ENCODE measurements at places on chromosomes 7 and 10.

DNA sequence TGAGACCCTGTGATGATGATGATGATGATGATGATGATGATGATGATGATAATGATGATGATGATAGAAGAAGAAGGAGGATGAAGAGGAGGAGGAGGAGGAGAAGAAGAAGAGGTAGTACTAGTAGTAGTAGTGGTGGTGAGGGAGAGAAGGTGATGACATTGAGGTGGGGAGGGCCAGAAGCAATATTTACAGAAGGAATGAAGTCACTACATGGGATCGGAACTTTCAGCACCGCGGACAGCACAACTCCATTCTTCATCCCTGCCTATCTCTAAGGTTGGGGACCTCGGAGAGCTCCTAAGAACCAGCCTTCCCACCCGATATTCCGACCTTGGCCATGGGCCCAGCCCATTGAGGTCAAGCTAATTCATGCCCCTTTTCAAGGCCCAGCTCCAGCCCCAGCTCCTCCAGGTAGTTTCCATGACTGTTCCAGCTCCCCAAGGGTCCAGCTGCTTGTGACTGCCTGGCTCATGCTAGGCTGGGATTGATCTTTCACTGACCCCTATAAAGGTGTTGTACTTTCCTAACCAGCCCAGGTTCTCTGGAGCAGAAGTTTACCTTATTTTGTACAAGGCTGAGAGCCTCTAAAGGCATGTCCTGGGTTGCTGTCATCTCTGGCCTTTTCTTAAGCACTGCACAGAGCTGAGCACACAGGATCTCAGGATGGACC lies 10.3 kb downstream of the CRHR2 start:
- no peak for DNase-seq

DNA sequence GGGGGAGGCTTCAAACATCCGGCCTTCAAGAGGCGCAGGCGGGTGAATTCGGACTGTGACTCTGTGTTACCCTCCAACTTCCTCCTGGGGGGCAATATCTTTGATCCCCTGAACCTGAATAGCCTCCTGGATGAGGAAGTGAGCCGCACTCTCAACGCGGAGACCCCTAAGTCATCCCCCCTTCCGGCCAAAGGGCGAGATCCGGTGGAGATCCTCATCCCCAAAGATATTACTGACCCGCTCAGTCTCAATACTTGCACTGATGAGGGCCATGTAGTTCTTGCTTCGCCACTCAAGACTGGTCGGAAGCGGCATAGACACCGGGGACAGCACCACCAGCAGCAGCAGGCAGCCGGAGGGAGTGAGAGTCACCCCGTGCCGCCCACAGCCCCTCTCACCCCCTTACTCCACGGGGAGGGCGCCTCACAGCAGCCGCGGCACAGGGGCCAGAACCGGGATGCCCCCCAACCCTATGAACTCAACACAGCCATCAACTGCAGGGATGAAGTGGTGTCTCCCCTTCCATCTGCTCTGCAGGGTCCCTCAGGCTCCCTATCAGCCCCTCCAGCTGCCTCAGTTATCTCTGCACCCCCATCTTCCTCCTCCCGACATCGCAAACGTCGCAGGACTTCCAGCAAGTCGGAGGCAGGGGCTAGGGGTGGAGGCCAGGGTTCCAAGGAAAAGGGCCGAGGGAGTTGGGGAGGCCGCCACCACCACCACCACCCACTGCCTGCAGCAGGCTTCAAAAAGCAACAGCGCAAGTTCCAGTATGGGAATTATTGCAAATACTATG lies 1.1 kb downstream of the MEPCE start:
- DNase-seq: no peak

GRCh38 chr10:100733329-100733728 lies 12.1 kb upstream of the PAX2 start:
- no peak for DNase-seq

GRCh38 chr10:105559333-105560097 lies 918.4 kb downstream of the SORCS3 start:
- no peak for DNase-seq

DNA sequence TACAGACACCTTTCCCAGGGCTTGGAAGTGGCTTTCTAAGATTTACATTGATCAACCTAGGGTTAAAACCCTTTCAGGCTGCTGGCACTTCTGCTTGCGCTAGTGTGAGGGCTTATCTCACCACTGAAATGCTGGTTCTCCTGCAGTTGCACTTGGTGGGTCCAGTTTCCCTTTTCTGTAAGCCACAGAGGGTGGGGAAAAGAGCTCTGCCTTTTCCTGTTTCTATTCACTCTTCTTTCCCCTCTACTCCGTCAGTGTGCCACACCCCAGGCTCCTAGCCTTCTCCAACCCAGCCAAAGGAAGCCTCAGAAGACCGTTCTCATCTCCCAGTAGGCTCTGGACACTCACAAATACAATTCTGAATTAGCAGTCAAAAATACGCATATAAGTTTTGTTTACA lies 19.0 kb upstream of the CAPZA2 start:
- no peak for DNase-seq

- no peak for DNase-seq
Observed at GRCh38 chr7:100493476-100494264, 9.9 kb downstream of the NYAP1 start.

DNA sequence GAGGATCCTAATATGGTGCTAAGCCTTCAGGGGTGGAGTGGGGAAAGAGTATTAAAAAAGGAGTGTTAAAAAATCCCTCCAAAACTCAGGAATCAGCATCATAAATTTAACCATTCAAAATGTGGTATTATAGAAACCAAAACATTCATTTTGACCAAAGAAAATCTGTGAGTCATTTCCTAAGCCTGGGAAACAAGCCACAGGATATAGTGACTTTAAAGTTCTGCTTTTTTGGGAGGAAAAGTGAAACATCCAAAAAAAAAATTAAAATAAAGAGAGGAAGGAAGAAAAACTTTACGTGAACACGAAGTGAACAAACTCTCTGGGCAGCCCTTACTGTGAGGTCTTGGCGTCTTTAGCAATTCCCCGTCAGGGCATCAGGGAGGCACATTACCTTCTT lies 74.0 kb upstream of the GSDME start:
- no peak for DNase-seq

- no peak for DNase-seq
Observed at GRCh38 chr10:95236068-95236903, 42.2 kb downstream of the ACSM6 start.

DNA sequence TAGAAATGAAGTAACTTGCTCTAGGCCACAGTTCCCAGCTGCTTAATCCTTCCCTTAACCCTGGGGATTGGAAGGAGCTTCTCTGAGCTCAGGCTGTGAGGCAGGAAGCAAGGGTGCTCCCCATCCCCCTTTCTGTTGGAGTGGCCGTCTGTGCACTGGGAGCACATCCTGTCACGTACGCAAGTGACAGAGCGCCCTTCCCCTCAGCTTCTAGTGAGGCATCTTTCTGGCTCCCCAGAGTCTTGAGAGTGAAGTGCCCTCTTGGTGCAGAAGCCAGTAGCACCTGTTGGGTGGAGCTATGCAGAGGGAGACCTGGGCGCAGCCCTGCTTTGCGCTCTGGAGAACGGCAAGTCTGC lies 47.8 kb downstream of the SHH start:
- DNase-seq: no peak

GRCh38 chr10:621513-621912 lies 68.0 kb downstream of the DIP2C start:
- DNase-seq: no peak

GRCh38 chr7:128200376-128200775 lies 40.7 kb upstream of the LEP start:
- no peak for DNase-seq

- no peak for DNase-seq
Observed at GRCh38 chr10:20709708-20710107, 187.4 kb downstream of the NEBL start.

GRCh38 chr10:89782470-89782869 lies 81.1 kb downstream of the KIF20B start:
- no peak for DNase-seq

DNA sequence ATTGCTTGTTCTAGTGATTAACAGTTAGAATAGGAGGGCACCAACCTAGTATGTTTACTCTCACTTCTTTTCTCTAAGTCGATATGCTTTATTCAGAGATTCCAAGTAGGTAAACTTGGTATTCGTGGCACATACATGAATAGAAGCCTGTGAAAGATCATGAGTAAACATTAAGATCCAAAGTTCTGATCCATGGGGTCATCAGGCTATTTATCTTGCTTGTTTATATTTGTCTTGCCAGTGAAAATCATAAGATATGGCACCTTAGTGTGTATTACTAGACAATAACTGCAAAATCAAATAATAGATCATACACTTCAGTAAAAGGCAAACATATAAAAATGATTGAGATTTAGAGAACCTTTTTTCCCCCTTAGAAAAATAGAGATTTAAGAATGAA lies 56.5 kb upstream of the LHFPL3 start:
- DNase-seq: no peak

GRCh38 chr10:67280405-67280804 lies 354.6 kb downstream of the LRRTM3 start:
- no peak for DNase-seq

DNA sequence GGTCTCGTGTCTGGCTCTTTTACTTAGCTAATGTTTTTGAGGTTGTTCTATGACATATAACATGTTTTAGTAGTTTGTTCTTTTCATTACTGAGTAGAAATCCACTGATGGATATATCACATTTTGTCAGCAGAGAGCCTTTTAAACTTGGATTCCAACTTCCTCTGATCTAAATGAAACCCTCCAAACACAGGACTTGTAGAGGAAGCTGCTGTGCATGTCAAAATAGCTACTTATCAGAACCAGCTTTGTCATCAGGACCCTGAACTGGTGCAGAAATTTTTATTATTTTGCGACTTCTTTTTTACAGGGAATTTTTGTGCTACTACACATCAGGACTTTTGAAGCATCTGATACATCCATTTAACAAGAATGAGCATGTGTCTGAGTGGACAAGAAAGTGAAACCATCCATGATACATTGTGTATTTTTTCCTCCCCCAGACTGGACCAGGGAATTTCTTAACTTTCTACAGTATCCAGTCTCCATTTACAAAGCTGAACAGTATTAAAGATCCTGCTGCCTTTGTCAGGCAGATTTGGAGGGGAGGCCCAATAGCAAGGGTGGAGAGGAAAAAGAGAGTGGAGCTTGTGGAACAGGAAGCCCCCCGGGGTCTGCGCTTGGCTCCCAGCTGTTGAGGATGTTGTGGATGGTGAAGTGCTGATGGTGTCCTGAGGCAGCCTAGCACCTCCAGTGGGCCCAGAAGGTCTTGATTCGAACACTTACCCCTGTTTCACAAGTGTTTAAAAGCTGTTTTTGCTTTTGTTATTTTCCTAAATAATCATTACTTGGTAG lies 29.3 kb upstream of the MTPAP start:
- no peak for DNase-seq

GRCh38 chr7:99628471-99629465 lies 12.0 kb downstream of the ZSCAN25 start:
- DNase-seq: no peak

DNA sequence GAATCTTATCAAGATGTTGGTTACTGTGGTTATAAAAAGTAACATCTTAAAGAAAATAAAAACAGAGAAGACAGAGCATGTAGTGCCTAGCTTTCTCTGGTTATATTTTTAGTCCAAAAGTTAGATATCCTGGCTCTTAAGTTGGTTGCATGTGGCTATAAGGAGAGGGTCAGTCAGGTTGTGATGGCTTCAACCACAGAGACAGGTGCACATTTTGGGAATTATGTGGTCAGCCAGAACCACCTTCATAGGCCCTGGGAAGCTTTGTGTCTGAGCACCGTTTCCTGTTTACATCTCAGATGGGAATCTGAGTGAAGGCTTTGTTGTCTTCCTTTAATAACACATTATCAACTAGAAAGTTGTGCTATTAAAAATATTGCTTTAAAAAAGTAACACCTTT lies 265.1 kb upstream of the IGFBP3 start:
- DNase-seq: no peak

GRCh38 chr10:62744136-62744535 lies 60.4 kb upstream of the ADO start:
- DNase-seq: no peak

- DNase-seq: no peak
Observed at GRCh38 chr7:29987083-29987482, 2.5 kb downstream of the SCRN1 start.
